ENCODE measurements at places on chromosomes 3 and 15.

GRCh38 chr3:155335724-155336354 lies 42.4 kb upstream of the STRIT1 start:
- DNase-seq, result no peak

GRCh38 chr3:32596282-32596908 lies 25.7 kb upstream of the DYNC1LI1 start:
- no peak for DNase-seq

DNA sequence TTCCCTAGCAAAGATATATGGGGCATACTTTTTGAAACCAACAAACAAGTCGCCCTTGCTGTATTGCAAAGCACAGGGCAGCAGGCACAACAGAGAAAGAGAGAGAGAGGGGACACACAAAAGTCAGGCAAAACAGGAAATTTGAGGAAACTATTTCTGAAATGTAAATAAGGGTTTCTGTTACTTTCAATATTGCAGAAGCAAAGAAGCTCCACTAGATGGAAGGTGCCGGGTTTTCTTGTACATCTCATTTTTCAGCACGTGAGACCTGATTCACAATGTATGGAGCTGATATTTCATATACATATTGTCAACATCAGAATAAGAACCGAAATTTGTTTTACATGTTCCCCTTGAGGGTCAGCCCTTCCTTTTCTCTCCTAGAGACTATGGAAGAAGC lies 127.4 kb downstream of the FOXP1 start:
- no peak for DNase-seq

DNA sequence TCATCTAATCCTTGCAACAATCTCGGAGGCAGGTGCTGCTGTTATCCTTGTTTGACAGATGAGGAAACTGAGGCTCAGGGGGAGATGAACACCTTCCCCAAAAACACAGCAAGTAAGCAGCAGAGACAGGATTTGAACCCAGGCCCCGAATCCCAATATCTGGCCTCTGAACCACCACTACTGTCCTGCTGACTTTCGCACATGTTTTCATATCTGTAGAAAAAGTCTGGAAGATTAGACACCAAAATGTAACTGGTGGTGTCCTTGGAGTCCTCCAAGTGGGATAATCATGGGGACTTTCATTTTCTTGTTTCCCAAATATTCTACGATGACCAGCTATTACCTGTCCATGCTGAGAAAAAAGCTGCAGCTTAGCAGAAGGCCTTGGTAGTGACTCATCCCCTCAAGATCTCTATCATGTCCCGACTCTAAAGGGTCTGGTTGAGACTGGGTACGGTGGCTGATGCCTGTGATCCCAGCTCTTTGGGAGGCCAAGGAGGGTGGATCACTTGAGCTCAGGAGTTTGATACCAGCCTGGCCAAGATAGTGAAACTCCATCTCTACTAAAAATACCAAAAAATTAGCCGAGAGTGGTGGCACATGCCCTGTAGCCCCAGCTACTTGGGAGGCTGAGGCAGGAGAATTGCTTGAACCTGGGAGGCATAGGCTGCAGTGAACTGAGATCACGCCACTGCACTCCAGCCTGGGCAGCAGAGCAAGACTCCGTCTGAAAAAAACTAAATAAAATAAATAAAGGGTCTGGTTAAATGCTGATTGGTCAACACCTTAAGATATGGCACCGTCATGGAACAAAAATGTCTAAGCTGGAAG lies 8.6 kb downstream of the IRAK2 start:
- no peak for DNase-seq

DNA sequence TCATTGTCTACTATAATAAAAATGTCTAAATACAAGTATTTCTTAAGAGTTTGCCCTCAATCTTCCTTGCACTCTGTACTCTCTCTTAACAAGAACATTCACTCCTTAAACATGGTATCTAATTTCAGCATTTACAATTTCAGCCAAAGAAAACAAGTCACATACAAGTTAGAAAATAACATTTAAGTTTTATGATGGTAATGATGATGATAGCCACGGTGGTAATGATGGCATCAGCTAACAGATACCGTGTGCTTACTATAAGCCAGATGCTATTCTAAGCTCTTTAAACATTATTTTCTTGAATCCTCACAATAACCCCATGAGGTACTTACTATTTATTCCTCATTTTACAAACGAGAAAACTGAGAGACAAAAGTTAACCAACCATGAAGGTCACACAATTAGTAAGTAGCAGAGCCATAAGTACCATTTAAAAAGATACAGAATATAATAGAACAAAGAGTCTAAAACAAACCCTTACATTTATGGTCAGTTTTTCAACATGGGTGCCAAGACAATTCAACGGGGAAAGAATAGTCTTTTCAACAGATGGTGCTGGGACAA lies 7.4 kb downstream of the SPICE1 start:
- DNase-seq, result no peak

DNA sequence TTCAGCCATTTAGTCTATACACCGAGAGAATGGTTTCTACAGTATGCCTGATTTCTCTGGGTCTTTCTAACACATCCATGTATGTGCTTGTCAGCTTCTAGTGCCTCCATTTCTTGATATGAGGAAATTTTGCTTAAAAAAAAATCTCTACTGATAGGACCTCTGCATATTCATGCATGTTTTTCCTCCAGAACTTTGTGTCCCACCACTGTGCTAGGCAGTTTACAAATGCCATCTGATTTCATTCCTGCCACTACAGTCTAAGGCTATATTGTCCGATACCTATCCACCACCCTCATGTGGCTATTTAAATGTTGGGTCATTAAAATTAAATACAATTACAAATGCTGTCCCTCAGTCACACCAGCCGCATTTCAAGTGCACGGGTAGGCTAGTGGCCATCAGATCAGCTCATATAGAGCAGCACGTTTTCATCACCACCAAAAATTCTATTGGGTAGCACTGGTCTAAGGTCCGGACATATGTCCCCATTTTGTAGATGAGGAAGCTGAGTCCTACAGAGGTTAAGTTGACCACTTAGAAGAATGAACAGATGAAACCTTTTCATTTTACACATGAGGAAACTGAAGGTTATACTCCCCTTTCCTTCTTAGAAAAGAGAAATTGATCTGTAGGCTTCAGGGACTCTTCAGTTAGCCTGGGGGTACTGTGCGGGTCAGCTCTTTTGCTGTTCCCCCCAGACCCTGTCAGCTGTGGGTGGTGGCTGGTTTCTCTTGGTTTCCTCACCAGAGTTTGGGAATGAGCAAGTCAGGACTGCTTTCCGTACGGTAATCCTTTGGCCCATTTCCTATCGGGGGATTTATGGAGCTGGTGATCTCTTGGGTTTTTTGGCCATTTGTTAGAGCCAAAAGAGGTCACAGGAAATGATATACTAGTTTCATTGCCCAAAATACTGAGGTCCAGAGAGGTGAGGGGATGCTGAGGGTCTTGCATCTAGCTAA lies 56.5 kb downstream of the SMAD3 start:
- DNase-seq, result no peak

- no peak for DNase-seq
Measured at GRCh38 chr3:152724270-152724669, 110.7 kb upstream of the P2RY1 start.

DNA sequence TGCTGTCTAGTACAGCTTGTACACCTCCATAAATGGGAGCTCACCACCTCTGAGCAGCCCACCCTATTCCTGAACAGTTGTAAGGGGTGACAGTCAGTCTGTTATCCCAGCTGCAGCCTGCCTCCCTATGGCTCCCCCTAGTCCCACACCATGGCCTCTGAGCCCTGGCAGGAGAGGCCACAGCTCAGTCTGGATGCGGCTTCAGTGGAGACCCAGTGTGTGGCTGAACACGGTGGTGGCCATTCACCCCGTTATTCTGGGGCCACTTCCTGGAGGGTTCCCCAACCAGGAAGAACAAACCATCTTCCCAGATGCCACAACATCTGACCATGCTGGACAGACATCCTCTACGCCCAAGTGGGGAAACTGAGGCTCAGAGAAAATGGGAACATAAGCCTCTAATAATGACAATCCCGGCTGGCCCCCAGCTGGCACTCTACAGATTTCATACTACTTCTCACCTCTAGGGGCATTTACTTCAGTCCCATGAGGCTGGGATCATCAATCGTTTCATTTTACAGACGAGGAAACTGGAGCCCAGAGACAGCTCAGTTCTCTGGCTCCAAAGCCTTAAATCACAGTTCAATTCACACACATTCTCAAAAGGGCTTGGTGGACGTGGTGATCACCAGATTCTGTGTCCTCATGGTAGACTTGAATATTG lies 9.2 kb upstream of the GRIP2 start:
- DNase-seq, result peak; percentile 11

DNA sequence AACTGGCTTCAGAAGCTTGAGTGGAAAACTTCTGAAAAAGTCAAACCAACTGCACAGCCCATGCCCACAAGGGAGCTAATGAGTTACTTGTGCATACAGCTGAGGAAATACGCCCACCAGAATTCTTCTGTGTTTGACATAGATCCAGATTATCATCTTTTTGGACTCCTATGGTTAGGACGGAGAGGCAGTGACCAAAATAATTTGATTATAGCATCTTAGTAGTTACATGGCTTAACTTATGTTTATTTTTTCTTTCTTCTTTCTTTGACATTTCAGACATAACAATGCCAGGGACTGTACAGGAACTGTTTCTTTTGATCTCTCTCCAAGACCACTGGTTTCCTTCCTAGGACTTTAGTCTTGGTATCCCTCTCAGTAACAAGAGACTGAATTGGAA lies 246.1 kb upstream of the RASGRP1 start:
- no peak for DNase-seq

- DNase-seq, result no peak
Measured at GRCh38 chr3:34533451-34533850, 735.0 kb downstream of the PDCD6IP start.

GRCh38 chr3:11706604-11707003 lies 62.9 kb upstream of the VGLL4 start:
- DNase-seq, result no peak

DNA sequence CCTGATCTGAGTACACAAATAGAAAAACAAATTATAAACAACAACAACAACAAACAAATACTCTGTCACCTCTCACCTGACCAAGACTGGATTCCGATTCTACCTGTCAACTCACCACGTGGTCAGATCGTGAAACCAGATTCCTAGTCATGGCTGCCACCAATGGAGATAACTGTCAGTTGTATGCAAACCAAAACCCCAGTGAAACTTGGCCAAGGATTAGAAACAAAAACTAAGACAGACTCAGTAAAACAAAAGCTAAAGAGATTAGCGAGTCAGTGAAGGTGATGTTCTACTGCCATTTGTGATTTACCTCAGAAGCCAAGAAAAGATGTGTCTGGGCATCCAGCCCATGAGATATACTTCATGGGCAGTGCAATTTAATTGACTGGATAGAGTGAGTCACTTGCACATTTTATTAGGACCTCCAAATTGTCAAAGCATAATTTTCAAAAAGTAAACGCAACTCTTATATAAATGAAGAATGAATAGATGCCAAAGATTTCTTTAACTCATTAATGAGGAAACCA lies 31.1 kb downstream of the PHLDB2 start:
- no peak for DNase-seq

DNA sequence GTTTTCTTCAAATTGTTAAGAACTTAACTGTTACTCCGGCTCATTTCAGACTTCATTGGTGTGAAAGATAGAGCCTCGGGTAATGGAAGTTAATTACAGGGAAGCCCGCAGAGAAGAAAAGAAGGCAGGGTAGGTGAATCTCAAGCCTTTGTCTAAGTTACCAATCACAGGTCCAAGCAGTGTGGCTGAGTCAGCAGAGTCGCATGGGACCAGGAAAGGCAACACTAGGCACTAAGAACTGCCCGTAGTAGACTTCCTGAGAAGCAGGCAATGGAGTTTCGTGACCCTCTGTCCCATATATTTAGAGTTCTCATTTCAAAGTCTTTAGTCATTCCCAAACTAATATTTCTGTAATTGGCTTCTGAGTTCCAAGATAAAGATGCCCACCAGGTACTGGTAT lies 122.9 kb upstream of the STT3B start:
- DNase-seq, result no peak

All from CD8-positive, alpha-beta T cell (primary cell).